ENCODE measurements at places on chromosomes 12 and 14.
A peak's percentile ranks its signal among the peaks of the same experiment; 100 is the strongest.

DNA sequence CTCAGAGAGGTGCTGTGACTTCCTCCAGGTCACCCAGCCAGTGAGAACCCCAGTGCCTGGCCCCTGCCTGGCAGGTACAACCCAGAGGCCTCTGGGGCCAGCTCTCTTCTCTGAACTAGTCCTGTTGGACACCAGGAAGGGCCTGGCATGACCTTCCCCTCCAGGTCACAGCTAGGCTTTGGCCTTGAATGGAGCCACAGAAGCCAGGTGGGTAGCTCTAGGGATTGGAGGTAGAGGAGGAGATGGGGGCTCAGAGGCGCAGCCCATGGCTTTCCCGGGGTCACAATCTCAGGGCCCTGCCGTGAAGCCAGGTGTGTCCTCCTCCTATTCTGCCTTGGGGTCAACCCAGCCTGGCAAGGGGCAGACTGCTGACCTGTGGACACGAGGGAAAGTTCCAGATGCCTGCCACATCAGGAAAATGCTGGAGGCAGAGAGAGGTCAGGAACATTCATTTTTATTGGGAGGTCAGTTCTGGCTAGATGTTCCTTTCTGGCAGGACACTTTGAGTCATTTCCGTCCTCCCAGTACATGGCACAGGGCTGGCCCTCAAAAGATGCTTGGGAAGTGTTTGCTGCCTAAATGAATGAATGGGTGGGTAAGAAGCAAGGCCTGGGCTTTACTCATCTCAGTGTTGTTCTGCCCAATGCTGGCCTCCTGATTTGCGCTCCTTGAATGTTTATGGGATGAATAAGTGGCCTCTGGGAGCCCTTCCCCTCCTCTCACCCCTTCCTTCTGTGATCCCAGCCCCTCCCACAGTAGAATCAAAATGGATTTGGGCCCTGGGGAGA lies 25.4 kb downstream of the FAM222A start:
- DNase-seq, result no peak

DNA sequence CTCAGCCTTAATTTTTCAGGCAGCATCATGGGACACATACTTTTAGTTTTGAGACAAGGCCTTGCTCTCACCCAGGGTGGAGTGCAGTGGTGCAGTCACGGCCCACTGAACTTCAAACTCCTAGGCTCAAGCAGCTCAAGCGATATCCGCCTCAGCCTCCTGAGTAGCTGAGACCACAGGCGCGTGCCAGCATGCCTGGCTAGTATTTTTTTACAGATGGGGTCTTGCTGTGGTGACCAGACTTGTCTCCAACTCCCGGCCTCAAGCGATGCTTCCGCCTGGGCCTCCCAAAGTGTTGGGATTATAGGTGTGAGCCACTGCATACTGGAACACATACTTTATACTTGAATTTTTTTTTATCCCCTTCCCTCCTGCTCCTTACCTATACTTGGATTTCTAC lies 2.8 kb downstream of the RDH5 start:
- no peak for DNase-seq

GRCh38 chr12:107661830-107662229 lies 23.8 kb upstream of the PWP1 start:
- DNase-seq, result no peak

- DNase-seq, result no peak
These were observed 337.5 kb downstream of the GLT1D1 start for GRCh38 chr12:129190827-129191226.

GRCh38 chr12:129779989-129780388 lies 123.8 kb downstream of the TMEM132D start:
- no peak for DNase-seq

- no peak for DNase-seq
These were observed 31.3 kb downstream of the GABARAPL1 start for GRCh38 chr12:10243818-10244520.

- no peak for DNase-seq
These were observed 932.2 kb upstream of the LRFN5 start for GRCh38 chr14:40674502-40674901.

DNA sequence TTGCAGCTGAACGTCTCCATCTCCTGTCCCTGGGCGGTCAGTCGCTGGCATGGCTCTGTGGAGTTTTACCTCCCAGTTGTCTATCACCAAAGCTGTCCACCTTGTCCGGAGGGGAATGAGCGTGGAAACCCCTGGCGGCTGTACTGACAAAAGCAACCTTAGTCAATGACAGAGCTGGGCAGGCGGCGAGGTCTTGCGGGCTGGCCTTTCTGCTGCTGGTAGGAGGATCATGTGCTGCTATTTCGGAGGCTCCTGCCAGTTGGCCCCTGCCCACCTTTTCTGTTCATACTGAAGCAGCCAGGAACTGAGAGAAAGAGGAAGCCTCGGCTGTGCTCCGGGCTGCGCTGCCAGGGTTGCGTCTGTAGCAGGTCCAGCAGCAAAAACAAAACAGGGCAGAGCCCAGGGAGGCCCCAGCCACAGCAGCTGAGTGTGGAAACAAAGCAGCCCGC lies 57.7 kb downstream of the HMGA2 start:
- no peak for DNase-seq

DNA sequence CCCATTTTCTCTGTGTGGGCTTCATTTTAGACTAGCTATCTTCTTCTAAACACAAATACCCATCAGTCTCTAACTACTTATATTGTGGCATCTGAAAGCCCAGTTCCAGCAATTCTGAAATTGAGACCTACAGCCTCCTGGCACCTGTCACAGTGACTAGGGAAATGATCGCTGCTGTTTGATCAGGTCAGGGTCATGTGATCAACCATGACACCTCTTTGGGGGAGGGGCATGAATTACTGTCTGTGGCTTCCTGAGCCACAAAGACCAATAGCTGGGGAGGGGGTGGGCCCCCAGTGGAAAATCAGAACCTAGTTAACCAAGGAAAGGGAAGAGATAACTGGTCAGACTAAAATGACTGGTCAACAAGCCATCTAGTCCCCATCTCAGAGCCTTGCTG lies 14.1 kb downstream of the WSCD2 start:
- no peak for DNase-seq

GRCh38 chr12:50285253-50285652 lies 1.9 kb upstream of the LIMA1 start:
- DNase-seq, result no peak

DNA sequence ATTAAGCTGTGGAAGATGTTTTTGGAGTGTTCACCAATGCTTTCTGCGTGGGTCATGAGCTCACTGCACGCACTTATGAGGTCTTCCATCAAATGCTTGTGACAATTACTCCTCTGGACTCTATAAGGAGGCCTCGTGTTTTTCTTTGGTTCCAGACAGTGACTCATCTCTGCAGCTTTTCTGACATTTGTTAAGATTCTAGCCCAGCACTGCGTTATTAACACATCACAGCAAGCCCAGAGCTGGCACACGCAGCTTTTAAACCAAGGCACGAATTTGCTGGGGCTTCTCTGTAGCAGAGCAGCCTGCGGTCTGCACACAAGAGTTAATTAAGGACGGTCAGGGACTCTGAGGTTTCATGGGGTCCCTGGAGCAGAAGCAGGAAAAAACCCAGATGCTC lies 16.9 kb downstream of the MEG3 start:
- no peak for DNase-seq

- DNase-seq, result no peak
These were observed 979 bp upstream of the BIN2 start for GRCh38 chr12:51324953-51325352.

DNA sequence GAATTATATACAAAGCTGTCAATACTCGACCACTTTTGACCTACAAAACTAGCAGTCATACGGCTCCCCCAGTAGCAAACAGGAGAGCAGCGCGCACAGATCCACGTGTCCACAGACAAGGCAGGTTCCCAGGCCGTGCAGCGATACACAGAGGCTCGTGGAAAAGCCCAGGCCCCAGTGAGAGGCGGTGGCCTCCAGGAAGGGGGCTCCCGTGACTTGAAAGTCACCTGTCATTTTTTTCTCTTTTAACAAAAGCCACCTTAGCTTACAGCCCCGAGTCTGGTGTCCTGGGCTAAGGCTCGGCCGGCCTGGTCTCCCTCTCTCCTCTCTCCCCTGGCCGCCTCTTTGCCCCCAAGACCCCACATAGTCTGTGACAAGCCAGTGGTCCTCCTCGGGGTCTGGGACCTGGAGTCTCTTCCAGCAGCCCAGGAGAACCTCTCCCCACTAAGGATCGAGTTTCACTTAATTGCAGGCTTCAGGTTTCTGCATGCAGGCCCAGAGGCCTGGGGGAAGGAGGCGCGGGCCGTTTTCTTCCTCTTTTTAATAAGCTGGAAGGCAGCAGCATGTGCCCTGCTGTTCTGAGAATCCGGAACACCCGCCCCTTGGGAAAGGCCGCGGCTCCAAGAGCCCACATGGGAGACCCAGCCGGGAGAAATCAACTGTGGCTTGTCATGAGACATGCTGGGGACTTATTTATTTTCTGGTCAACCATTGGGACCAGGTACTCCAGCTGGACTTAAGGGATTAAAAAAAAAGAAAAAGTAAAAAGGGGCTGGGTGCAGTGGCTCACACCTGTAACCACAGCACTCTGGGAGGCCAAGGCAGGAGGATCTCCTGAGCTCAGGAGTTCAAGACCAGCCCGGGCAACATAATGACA lies 15.9 kb downstream of the NCOR2 start:
- no peak for DNase-seq

DNA sequence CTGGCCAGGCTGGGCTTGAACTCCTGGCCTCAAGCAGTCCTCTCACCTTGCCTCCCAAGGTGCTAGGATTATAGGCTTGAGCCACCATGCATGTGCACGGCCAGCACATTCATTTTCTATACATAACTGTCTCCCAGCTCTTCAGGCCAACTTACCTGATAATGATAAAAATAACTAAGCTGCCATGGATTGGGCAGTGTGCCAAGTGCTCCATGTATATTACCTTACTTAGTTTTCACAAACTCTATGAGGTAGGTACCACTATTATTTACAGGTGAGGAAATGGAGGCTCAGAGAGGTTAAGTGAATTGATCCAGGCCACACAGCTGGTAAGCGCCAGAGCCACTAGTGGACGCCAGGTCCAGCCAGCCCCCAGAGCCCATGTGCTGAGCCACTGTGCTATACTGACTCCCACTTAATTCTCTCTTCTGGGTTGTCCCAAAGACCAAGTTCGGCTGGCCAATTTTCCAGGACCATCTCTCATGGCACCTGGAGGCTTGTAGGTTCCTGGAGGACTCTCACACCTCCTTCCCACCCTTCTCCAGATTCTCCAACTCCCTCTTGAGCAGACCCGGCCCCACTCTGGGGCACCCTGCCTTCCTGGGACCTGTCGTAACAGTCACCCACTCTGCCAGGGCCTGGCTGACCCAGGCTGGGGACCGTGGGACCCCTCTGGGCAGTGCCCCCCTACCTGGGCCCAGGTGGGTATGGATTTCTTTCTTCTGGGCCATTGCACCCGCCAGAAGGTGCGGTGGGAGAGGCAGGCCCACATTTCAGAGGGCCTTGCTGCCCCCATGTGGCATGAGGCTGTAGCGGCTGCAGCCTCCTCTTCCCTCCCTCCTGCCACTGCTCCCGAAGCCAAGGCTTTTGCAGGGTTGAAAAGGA lies 30.2 kb upstream of the CIPC start:
- DNase-seq, result no peak

GRCh38 chr12:80230068-80230467 lies 130.7 kb downstream of the OTOGL start:
- no peak for DNase-seq

DNA sequence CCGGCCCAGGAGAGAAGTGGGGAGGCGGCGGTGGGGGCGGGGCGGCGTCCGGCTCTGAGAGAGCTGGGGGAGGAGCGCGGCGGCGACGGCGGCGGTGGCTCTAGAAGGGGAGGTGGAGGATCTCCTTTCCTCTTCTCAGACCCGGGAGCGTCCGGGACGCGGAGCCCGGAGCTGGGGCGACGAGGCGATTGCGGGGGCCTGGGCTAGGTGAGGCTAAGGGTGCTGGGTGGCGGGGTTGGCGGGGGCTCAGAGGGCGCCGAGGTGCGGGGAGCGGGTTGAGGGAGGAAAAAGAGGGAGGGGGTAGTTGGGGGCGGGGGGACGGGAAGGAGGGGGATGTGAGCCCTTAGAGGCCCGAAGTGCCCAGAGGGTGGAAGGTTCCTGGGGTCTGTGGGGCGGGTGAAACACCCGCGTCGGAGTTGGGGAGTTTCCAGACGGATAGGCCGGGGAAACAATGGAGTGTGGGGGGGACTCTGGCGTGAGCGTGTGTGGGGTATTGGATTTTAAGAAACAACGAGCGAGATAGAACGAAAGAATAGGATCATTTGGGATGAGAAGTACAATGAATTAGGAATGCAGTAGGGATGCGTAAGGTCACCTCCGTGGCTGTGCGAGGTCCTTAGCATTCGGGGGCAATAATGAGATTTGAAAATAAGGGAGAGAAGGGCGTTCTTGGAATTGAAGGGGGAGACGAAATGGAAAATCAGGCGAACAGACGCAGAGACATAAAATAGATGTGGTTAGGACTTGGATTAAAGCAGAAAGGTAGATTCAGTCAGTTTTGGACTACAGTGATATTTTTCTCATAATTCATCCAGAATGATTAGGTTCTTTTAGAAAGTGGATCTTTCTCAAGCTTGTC lies at the start of gene SPATS2:
Gene SPATS2, plus strand, starts transcription at position 82 of the 859 bp plus-strand sequence. CDS start 93,551 bp downstream, outside the sequence.
- no peak for DNase-seq

- DNase-seq, result no peak
These were observed 43.9 kb upstream of the TESC start for GRCh38 chr12:117143008-117143532.

DNA sequence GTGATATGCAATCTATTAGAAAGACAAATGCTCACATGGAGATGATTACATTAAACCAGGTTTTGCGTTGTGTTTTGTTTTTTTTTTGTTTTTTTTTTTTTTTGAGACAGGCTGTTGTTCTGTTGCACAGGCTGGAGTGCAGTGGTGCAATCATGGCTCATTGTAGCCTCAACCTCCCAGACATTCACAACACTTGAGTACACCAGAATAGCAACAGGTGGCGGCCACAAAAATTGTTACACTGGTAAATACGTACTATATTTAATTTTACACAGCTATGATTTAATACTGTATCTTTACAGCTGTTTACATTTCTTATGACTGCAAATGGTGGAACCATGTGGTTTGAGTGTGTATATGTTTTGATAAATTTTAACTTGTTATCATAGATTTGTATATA lies 60.0 kb downstream of the SCAF11 start:
- no peak for DNase-seq

- peak; percentile 54 for DNase-seq
These were observed 7.3 kb downstream of the STAC3 start for GRCh38 chr12:57243521-57244311.

DNA sequence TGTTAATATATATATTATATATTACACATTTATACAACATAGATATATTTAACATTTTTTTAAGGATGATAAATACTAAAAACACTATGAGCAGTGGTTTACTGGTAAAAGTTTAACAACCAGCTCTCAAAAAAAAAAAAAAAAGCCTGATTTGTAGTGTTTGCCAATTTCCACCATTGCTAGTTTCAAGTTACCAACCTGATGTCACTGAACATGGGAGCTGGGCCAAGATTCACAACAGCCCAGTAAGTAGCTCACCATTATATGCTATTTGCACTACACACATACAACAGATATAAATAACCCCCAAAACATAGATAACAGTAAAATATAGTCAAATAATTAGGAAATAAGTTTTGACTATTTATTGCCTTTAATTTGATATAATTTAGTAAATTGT lies 28.9 kb upstream of the TMX1 start:
- no peak for DNase-seq

- DNase-seq, result no peak
These were observed 83.2 kb downstream of the MGAT4C start for GRCh38 chr12:86172913-86173443.

Data from activated CD4-positive, CD25-positive, alpha-beta regulatory T cell treated with anti-CD3 and anti-CD28 coated beads, Interleukin-2, amount 50 U/mL, for 16 hours (primary cell).